ENCODE measurements at places on chromosomes 7 and 10.

DNA sequence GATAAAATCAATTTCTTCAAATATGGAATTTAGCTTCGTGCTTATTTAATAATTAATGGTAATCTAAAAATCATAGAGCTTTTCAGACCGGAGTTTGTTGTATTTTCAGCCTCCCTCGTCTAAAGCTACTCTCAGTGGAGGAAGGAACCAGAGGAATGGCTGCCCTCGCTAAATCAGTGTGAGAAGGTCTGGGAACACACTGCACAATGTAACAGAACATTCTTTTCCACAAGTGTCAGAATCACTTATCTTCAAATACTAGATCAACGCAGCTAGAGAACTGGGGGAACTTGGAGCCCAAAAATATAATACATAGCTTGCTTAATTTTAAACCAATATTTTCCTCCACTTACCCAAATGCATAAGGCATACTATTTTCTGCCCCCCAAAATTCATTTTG is 148.5 kb downstream of the MTERF1 start:
- DNase-seq, result no peak

GRCh38 chr7:27723085-27723484 is 16.9 kb upstream of the TAX1BP1 start:
- no peak for DNase-seq

GRCh38 chr10:58178811-58179210 is 88.9 kb downstream of the IPMK start:
- no peak for DNase-seq

- DNase-seq, result no peak
Measured at GRCh38 chr10:92846-93245, 42.4 kb upstream of the ZMYND11 start.

DNA sequence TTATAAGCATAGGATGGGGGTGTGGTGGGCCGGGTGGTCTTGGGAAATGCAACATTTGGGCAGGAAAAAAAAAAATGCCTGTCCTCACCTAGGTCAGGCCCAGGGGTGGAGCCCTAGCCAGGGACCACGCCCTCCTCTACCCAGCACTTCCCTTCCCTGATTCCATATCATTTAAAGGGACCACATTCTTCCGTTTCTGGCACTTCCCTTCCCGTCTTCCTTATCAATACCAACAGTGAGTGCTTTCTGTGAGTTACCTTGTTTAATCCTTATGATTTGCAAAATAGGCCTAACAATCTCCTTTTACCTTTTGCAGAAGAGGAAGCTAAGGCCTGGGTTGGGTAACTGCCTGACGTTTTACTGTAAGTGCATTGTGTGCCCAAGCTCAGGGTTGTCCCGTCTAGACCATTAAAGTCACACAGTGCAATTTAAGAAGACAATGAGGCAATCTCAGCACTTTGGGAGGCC is 16.7 kb upstream of the C10orf95 start:
- no peak for DNase-seq

DNA sequence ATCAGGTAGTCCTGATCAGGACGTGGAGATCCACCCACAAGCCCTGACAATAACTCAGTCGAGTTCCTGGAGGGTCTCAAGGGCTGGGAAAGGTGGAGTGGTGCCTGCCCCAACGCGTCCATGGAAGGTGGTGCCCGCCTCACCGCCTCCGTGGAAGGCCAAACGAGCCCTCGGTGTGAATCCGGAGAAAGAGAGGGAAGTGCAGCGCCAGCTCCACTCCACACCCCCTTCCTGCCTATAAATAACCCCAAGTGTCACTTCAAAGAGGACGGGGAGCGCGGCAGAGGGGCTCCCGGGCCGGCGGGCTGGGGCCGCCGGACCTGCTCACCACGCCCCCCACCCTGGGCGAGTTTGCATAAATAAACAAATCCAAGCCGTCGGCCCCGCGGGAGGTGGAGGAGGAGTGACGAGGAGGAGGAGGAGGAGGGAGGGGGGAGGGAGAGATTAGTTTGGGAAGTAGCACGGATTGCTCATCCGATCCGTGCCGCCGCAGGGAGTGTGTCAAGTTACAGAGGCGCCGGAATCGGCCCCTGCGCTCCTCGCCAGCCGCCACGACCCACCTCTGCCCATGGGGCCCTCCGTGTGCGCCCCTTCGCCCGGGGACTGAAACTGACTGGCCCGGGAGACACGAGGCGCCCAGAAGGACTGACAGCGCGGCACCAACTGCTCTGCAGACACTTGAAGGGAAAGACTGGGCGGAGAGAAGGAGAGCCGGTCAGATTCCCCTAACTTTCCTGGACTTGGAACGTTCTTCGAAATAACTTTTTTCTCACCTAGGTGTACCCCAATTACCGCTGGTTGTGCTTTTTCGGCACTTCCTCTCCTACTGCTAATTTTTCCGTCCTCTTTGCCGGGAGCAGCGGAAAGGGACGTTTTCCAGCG is at the start of gene COL13A1:
COL13A1 (plus strand) TSS at position 473 of the 882 bp plus-strand sequence. CDS start 518 bp downstream, outside the sequence.
- DNase-seq, result no peak

DNA sequence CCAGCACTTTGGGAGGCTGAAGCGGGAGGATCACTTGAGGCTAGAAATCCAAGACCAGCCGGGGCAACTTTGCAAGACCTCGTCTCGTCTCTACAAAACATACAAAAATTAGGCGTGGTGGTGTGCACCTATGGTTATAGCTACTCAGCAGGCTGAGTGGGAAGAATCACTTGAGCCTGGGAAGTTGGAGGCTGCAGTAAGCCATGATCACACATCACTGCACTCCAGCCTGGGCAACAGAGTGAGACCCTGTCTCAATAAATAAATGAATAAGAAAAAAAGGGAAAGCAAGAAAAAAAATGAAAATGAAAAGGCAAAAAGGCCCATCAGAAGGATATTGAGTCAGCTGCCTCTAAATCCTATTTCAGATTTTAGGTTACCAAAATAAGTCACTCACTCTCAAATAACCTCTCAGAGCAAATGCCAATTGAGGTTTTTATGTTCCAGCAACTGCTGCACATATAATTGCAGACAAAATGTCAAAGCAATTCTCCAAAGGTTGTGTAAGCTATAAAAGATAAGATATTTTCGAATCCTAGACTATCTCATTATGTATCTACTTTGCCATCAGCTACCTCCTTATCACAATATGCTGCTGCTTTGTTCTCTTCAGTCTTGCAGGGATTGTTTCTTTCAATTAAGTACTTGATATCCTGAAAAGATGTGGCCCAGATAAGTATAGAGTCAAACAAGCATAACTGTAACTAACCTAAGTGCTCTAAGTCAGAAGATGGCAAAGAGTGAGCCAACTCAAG is 4.7 kb downstream of the BAZ1B start:
- no peak for DNase-seq

- no peak for DNase-seq
Measured at GRCh38 chr7:147833970-147834369, 756.6 kb upstream of the C7orf33 start.

GRCh38 chr7:142646386-142647140 is 102.7 kb upstream of the PRSS1 start:
- DNase-seq, result no peak

GRCh38 chr7:95028683-95029082 is 121.3 kb downstream of the PPP1R9A start:
- DNase-seq, result no peak

DNA sequence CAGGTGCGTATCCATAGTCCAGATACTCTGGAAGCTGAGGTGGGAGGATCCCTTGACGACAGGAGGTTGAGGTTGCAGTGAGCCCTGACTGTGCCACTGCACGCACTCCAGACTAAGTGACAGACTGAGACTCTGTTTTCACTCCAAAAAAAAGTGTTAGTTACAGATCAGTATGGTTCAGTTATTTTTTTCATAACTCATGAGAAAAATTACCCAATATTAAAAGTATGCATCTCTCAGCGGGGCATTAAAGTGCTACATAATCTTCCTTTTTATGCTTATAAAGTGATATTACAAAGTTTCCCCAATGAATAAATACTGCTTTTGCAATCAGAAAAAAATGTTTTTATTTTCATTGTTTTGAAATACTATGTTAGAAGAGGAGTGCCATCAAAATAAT is 147.9 kb downstream of the ZNF438 start:
- no peak for DNase-seq

GRCh38 chr7:111672901-111673300 is 110.6 kb upstream of the IMMP2L start:
- DNase-seq, result no peak

- DNase-seq, result no peak
Measured at GRCh38 chr7:46243406-46243805, 322.3 kb upstream of the IGFBP3 start.

DNA sequence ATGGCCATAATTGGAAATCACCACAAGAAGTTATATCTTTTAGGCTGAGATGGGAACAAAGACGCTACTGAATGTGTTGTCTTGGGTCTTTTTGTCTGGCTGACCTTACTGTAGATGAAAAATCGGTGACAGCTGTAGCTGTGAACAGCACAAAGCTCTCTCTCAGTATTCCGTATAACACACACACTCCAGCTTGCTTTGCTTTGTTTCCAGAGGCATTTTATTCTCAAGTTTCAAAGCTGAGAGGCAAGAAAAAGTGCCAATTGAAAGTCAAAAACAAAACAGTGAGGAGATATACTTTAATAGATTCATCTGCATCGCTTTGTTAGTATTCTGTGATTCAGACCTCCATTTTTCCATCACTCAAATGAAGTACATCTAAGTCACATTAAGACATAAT is 39.6 kb upstream of the CABCOCO1 start:
- no peak for DNase-seq

GRCh38 chr7:94540428-94540827 is 30.8 kb downstream of the CASD1 start:
- no peak for DNase-seq

Measured in T-cell (primary cell).